CD4-positive, alpha-beta T cell treated with Interleukin-2 at 100 ng/mL for 4 hours (primary cell): ENCODE measurements at places on chromosomes 7 and 10.

DNA sequence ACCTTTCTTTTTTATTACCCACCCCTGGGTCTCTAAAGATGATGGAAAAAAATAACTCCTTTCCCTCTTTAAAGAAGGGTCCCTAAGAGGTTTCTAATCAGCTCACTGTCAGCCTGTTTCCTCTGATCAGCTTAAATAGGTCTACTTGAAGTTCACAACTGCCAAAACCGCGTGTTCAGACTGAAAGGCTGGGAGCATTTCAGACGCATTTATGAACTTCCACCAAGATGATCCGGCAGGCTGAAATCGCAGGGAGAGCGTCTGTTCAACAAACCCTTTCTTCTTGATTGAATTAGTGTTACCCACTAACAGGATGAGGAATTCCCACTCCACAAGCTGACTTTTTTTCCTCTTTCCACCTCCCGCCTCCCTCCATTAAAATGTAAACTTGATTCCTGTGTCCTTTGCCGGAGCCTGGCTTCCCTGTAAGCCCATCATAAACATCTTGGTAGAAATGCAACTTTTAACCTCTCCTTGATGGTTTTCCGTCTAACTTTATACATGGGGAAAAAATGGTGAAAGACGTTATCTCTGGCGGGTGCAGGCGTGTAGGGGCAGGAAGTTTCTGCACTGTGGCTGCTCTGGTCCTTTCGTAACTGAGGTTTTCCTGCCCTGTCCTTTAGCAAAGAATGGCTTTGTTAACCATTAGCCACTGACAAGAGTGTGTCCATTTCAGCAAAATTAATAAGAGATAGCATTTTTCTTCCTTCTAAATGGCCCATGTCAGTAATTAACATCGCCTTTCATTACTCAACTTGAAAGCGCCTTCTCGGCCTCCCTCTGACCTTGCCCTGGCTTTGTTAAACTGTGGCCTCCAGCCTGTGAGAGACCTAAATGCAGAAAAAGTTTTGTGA is 130.7 kb downstream of the BAMBI start:
- no peak for DNase-seq

DNA sequence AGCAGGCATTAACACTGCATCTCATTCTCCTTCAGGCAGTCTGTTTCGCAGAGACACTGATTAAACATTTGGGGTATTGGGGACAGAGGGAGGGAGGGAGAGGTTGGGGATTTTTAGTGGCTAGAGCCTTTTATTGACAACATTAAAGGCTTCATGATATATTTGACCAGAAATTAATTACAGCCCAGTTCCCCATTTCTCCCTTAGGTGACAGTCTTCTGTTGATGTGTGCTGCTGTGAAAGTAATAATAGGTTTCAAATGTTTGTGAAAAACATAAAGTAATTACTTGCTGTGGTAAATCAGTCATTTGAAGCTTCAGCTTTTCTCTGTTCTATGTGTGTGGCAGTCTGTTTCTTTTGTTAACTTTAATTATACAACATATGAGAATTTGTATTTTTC is 105.3 kb upstream of the LRGUK start:
- no peak for DNase-seq

DNA sequence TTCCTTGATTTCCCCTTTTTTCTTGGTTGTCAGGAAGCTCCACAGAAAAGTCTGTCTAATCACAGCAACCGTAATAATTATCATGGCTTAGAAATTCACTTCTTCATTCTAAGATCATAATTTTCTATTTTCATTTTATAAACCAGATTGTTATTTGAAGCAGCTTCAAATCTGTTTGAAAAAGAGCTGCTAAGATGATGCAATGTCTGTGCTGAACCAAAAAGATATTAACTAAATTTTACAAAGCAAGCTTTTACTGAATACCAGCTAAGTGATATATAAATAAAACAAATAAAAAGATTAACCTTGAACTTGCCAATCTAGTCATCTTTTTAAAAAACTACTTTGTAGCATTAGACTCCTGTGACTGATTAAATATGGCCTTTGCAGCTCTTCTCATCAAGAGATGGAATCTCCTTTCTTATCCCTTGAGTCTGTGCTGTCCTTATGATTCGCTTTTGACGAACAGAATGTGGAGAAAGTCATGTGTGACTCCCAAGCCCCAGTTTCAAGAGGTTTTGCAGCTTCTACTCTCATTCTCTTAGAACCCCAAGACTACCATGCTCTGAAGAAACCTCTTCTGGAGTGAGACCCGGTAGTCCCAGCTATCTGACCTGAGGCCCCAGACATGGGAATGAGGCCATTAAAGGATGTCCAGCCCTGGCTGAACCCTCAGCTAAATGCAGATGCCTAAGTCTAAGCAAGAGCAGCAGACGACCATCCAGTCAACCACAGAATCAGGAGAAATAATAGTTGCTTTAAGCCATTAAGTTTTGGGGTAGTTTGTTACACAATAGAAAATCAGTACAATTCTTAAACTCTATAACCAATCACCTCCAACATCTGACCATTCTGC is 14.4 kb downstream of the NAMPT start:
- no peak for DNase-seq

GRCh38 chr10:30818010-30818660 is 188.6 kb upstream of the LYZL2 start:
- no peak for DNase-seq

DNA sequence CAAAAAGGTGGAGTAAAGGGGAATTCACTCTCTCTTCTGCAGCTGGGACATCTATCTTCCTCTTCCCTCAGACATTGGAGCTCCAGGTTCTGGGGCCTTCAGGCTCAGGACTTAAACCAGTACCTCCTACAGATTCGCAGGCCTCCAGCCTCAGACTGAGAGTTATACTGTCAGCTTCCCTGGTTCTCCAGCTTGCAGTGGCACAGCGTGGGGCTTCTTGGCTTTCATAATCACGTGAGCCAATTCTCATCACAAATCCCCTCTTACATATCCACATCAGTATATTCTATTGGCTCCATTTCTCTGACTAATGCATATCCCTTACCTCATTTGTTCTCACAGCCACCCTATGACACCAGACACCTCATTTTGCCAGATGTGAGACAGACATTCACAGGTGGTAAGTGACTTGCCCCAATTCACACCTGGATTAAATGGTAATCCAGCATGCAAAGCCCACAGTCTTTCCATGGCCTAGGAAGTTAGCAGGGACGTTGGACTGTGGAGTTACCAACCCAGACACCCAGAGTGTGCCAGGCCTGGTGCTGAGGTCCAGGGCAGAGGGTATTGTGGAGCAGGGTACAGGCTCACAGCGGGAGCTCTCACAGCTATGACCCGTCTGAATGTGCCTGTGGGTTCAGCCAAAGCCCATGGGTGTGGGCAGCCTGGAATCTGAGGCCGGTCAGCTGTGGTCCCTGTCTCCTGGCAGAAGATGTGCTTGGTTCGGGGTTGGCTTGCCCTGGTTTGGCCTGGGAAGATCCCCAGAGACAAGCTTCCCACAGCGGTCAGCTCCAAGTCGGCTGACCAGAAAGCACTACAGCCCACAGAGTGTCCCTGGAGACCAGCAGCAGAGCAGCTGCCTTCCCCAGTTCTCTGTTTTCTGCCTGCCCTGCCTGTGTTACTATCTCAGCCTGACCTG is 18.4 kb upstream of the ZCCHC24 start:
- no peak for DNase-seq

GRCh38 chr10:77361831-77362230 is 275.8 kb downstream of the KCNMA1 start:
- DNase-seq = no peak

- no peak for DNase-seq
These were observed 76.2 kb downstream of the CHN2 start for GRCh38 chr7:29270594-29271318.
